NCI-H2107 (cell line): ENCODE measurements at places on chromosomes 16 and 17.

DNA sequence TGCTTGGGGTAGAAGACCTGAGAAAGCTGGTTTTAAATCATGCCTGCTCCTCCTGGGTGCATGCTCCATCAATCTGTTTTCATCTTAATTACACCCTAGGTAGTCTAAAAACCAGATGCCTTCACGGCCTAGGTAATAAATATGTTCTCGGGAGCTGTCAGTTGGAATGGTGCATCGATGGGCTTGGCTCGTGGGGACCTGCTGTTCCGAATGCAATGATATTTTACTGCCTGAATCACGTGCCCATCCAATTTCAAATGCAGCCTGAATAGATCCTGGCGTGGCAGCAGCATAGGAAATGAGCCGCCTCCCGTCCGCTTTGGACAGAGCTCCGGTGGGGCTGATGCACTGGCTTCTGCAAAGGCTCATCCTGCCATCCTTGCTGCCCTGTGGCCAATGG is 18.8 kb upstream of the FAAP100 start:
- DNase-seq, result no peak

- DNase-seq, result no peak
Observed at GRCh38 chr17:3722716-3723115, 987 bp upstream of the HASPIN start.

GRCh38 chr17:41737680-41738023 is 3.2 kb upstream of the HAP1 start:
- DNase-seq, result no peak

DNA sequence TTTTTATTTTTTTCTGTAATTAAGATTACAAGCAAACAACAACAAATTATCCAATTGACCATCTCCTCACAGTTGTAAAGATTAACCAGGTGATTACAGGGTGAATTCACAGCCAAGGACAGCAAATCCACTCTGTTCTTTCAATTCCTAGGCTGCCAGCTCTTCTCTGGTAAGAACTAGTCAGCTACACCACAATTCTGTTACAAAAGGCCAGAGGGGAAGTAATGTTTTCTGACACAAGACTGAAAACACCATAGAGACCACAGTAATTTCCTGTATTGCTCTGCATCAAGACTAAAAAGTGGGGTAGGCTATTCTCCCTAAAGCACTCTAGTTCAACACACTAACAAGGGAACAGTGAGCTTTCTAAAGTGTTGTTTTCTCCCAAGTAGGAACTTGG is 10.6 kb downstream of the CA10 start:
- DNase-seq, result no peak

- DNase-seq, result no peak
Observed at GRCh38 chr17:60065867-60066266, 12.9 kb downstream of the HEATR6 start.

DNA sequence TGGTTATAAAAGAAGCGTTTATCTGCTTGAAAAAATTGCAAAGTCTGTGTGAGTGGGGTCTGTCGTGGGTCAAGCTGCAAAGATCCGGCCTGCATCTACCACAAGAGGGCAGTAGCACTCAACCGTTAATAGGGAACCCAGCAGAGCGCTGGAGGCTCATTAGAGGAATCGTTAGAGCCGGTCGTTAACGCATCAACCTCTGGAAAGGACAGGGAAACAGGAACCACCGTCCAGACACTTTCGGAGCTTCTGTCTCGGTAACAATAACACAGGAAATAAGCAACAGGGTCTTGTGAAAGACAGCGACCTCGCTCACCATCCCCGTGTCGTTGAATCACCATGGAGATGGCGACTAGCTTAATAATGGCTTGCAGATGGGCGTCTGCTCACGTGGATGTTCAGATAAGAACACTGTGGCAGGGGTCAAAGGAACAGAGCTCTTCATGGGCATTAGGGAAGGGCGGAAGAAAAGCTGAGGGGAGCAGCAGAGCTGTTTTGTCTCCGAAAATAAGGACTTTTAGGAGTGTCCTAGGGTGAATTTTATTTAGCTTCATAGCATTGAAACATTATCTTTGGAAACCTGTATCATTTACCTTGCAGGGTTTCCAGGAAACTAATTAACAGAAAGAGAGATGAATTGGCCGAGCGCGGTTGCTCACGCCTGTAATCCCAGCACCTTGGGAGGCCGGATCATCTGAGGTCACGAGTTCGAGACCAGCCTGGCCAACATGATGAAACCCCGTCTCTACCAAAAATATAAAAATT is 11.9 kb upstream of the NSRP1 start:
- peak; percentile 61 for DNase-seq

DNA sequence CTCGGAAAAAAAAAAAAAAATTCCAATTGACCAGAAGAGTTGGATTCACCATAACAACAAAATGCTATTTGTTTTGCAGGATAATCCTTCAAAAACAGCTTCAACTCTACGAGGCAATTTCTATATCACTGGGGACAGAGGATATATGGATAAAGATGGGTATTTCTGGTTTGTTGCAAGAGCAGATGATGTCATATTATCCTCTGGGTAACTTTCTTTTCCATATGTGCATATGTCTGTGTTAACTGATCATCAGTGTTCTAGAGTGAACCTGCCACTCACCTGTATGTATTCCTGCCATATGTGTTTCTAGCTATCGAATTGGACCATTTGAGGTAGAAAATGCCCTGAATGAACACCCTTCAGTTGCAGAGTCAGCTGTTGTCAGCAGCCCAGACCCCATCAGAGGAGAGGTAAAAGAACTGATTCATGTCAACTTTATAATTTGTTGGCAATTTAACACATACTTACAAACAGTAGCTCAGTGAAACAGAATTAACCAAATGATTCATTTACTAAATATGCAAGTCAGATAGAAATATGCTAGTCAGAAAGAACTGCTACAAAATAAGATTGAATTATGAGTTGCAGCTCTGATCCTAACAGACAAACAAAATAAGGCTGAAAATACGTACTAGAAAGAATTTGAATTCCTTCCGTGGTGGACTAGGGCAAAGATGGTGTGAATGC is 14.2 kb downstream of the ERI2 start:
- DNase-seq, result no peak

- no peak for DNase-seq
Observed at GRCh38 chr17:79485991-79486390, 124.9 kb downstream of the RBFOX3 start.

GRCh38 chr17:8155231-8155995 is 3.2 kb upstream of the PER1 start:
- no peak for DNase-seq

DNA sequence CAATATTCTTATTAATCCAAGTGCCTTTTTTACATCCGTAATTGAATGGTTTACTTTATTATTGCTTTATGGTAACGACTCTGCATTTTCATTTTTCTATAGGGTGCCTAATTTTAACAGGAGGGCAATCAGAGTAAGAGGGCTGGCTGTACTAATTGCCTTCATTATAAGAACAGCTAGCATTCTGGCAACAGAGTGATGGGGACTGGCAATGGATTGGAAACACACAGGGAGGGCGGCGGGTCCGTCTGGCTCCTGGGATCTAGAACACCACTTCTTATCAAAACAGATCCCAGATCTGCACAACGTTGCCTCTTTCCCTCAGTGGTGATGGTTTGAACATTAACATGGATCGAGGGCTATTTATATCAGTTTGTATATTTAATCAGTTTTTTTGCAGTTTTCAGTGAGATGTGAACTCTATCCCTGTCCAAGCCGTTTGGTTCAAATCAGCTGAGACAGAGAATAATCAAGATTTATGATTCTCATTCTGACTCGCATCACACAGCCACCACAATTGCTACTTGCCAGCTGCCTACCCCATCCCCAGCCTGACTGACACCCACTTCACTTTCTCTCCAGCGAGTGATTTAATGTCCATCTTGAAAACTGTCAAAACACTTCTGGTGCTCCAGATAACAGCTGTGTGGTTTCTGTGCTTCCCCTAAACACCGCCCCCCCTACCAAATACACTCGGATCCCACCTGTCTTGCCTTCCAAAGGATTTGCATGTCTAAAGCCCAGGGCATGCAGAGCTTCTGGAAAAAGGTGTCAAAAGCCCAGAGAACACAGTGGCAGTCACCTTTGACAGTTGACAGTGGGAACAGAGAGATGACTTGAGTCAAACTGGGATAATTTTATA is 327.9 kb downstream of the HS3ST4 start:
- peak; percentile 45 for DNase-seq

- DNase-seq, result no peak
Observed at GRCh38 chr17:50303596-50303995, 29.3 kb downstream of the TMEM92 start.

DNA sequence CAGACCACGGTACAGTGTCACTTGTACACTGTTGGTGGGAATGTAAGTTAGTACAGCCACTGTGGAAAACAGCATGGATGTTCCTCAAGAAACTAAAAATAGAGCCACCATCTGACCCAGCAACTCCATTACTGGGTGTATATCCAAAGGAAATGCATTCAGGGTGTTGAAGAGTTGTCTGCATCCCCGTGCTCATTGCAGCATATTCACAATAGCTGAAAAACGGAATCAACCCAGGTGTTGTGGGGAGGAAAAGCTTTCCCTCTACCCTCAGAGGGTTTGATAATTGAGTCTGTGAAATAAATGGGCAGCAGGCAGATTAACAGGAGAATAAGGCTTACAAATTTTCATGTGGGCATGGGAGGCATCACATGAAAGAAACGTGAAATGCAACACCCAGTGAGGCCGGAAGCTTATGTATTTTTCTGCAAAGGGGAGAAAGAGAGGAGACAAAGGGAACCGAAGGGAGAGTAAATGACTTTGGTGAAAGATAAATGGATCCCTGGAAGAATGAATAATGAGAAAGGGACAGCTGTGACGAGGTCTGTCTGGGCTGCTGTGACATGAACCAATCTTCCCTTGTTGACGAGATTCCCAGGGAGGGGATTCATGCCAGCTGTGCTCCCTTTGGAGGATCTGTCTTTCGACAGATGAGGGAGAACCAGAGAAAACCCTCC is 106.2 kb downstream of the KCNJ12 start:
- no peak for DNase-seq

- no peak for DNase-seq
Observed at GRCh38 chr17:58184308-58184985, 8.1 kb upstream of the EPX start.

DNA sequence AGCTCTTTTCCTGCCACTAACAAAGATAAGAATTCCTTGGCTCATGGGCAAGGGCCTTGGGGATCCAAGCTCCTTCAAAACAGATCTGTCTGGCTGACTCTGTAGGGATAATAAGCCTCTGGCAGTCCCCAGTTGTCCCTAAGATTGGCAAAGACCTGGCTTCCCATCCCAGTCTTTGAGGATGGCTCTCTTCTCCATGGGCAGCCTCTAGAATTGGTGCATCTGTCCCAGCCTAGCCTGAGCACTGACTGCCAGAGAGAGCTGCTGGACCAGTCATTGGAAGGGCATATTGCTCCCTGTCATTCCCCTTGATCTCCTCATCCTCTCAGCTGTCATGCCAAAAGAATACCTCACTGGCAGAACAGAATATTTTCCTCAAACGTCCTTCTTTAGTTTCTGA is 13.2 kb upstream of the CUEDC1 start:
- DNase-seq, result no peak

- no peak for DNase-seq
Observed at GRCh38 chr17:30091121-30091670, 25.4 kb upstream of the NSRP1 start.

DNA sequence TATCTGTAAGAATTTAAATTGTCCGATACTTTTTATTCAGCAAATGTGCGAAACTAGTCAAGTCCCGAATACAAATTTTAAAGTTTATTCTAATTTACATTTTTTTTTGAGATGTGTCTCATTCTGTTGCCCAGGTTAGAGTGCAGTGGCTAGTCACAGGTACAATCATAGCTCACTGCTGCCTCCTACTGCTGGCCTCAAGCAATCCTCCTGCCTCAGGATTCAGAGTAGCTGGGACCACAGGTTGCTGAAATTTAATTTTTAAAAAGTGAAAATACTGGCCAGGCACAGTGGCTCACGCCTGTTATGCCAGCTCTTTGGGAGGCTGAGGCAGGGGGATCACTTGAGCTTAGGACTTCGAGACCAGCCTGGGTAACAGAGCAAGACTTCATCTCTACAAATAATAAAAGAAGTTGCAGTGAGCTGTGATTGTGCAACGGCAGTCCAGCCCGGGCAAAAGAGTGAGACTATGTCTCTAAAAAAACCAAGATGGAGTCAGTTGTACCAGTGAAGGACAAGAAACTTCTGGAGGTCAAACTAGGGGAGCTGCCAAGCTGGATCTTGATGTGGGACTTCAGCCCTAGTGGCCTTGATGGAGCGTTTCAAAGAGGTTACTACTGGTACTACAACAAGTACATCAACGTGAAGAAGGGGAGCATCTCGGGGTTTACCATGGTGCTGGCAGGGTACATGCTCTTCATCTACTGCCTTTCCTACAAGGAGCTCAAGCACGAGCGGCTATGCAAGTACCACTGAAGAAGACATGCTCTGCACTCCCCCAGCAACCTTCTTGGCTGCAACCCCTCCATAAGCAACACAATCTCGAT is 5.6 kb downstream of the POLG2 start:
- DNase-seq, result no peak

- DNase-seq, result no peak
Observed at GRCh38 chr16:77289331-77289809, 90.2 kb downstream of the SYCE1L start.

- DNase-seq, result peak; percentile 48
Observed at GRCh38 chr17:4247361-4247970, 16.3 kb downstream of the ANKFY1 start.

GRCh38 chr16:83907631-83908250 is 8.8 kb downstream of the MLYCD start:
- no peak for DNase-seq

GRCh38 chr16:22743401-22743800 is 70.6 kb upstream of the HS3ST2 start:
- no peak for DNase-seq

DNA sequence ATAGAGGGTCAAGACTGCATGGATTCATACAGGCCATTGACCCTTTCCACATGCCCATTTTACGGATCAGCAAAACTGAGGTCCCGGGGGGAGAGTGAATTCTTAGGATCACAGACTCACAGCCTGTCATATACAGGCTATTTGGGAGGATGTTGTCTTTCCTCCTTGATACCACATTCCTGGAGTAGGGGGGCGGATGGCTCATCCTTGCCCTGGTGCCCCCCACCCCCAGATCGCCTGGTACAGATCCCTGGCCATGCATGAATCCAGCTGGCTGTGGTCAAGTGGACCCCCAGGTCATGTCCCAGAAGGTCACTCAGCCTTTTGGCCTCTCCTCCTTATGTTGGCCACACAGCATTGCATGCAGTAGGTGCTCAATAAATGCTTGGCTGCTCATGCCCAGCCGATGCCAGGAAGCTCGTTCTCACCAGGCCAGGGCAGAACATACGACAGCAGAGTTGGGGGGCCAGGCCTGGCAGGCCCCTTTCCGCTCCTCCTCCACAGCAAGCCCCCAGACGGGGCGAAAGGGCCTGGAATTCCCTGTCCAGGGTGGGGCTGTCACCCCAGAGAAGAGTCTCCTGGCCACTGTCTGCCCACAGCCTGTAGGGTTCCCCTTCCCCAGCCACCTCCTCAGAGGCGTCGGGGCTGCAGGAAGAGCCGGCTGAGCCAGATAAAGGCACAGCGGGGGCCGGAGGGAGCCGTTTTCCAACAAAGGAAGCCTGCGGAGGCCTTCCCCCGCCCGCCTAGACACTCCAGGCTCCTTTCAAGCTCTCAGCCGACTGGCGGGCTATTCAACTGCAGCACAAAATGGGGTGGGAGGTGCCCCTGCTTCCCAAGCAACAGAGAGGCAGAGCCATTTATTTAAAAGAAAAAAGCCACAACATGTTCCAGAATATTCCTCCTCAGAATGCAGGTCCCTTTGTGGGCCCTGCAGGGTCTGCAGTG is 215.7 kb upstream of the CIBAR2 start:
- DNase-seq, result peak; percentile 91
